Stimulated activated CD4-positive, alpha-beta T cell treated with anti-CD3 and anti-CD28 coated beads, Interleukin-1b, Interleukin-23, amount 100 ng/mL, for 24 hours (primary cell): ENCODE measurements at places on chromosomes 4 and X.
A peak's percentile ranks its signal among the peaks of the same experiment; 100 is the strongest.

- DNase-seq: peak; percentile 46
These were observed 177.9 kb downstream of the AFAP1 start for GRCh38 chr4:7761720-7762119.

DNA sequence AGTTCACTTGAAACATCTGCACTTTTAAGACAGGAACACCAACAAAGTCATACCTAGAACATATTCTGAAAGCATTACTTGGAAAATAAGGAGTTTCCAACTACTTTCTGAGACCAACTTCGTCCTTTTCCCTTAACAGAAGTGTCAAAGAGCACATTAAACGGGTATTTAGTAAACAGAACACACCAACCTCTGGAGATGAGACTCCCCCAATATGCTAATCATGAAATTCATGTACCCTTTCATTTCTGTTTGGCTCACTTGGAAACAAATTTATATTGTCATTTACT, 69.2 kb downstream of the NOCT start:
- no peak for DNase-seq

GRCh38 chrX:138745196-138745595, 33.7 kb upstream of the FGF13 start:
- DNase-seq: no peak

DNA sequence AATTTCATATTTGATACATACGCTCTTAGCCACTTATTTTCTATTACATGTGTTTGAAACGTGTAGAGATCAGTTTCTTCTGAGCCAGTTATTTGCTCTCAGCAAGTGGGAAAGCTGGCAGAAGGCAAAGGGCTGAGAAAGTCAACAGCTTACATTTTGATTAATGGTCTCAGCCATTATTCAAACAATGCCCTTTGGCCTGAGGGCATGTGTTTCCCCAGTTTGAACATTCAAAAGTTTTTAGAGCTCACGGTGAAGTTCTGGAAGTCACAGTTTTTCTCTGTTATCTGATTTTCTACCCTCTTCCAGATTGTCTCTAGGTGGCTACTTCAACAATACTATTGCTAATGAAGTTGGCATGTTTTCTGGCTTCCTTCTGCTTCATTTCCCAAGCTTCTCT, 591.8 kb upstream of the CPEB2 start:
- no peak for DNase-seq

DNA sequence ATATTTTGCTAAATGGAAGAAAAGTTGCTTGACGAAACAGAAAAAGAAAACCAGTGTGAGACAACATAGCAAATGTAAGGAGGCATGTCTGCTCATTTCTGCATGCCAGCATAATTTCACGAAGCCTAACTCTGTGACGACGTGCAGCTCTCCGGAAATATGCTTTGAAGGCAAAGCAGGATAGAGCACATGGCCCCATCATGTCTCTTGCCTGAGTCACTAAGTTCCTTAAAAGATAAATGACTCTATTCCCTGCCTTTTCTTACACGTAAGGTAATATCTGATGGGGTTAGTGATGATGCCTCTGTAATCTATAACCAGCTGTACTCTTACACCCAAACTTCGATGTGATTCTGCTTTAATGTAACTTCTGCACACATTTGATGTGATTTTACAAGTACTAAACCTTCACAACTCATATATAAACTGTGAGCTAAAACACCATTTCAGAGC, 64.5 kb downstream of the ANXA3 start:
- no peak for DNase-seq

DNA sequence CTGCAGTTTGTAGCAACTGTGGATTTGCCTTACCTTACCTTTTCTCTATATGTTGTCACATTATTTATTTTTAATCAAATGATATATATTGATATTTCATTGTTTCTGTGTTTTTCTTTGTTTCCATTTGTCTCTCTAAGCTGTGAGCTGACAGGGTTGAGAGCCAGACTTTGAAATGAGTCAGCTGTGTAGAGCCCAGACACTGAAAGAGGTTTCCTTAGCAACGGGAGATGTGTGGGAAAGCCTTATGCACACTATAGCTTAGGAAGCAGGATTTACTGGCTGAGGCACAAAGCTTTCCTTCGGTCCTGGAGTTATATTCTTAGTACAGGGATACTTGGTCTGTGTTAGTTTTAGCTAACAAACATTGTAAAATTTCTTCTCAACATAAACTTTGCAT, 192.2 kb downstream of the FGF13 start:
- DNase-seq: no peak

DNA sequence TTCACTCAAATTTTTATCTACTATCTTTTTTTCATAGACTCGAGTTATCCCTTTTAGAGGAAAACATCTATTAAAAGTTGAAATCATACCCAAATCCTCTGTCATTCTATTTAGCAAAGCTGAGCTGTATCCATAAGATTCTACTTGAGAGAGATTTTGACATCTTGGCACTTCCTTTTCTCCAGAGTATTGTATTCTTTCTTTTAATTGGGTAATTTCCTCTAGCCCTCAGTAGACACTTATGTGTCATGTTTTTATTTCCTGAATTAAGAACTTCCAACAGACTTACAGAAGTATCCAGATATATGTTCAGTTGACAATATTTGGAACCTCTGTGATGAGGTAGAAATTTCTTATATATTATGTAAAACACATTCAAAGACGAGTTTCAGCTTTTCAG, 201.6 kb upstream of the NR3C2 start:
- DNase-seq: no peak

GRCh38 chr4:147782087-147782781, 50.3 kb downstream of the ARHGAP10 start:
- no peak for DNase-seq

GRCh38 chr4:53730031-53730805, 138.9 kb upstream of the LNX1 start:
- no peak for DNase-seq

- DNase-seq: no peak
These were observed 63.4 kb downstream of the HTRA3 start for GRCh38 chr4:8332891-8333331.

DNA sequence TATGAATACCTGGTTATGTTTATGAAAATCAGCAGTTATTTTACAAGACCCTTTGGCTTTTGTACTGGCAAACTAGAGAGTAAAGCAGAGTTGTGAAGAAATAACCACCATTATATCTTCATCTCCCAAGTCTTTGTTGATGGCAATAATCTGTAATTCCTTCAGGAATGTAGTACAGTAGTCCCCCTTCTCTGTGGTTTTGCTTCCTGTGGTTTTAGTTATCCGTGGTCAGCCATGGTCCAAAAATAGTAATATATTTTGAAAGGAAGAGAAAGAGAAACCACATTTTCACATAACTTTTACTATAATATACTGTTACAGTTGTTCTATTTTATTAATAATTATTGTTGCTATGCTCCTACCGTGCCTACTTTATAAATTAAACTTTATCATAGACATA, 27.8 kb downstream of the BANK1 start:
- no peak for DNase-seq

DNA sequence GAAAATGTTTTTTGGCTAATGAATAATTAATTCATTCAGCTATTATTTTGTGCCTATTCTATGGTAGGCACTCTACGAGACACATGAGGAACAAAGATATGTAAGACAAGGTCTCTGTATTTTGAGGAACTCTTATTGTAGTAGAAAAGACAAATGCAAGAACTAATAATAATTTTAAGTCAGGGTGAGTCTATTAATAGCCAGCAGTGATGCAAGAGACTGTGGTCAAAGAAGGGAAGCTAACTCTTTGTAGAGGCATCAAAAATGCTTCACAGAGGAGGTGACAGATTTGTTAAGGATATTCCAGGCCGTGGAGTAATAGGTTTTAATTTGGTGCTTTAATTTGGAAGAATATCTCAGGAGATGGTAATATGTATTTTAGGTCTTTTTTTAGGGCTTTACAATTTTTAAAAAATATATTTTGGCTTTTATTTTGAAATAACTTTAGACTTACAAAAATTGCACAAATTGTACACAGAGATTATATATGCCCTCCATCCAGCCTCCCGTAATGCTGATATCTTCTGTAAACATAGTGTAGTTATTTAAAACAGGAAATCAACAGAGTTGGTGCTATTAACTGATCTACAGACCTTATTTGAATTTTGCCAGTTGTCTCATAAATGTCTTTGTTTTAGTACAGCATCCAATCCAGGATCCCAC, 48.1 kb downstream of the DCLK2 start:
- DNase-seq: no peak

- no peak for DNase-seq
These were observed 29.8 kb upstream of the STOX2 start for GRCh38 chr4:183875251-183875825.

DNA sequence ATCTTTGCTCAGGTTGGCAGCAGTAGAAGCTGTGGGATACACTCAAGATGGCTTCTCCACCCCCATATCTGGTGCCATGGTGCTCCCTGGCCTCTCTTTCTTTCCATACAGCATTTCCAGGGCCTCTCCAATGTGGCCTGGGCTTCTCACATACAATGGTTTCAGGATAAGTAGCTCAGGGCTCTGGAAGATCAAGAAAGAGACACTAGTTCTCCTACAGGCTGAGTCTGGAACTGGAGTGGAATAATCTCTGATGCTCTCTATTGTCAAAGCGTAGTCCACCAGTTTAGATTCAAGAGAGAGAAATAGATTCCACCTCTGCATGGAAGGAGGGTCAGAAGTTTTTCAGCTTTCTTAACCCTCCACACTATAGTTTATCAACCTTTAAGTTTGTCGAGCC, 138.2 kb upstream of the AADAT start:
- no peak for DNase-seq

DNA sequence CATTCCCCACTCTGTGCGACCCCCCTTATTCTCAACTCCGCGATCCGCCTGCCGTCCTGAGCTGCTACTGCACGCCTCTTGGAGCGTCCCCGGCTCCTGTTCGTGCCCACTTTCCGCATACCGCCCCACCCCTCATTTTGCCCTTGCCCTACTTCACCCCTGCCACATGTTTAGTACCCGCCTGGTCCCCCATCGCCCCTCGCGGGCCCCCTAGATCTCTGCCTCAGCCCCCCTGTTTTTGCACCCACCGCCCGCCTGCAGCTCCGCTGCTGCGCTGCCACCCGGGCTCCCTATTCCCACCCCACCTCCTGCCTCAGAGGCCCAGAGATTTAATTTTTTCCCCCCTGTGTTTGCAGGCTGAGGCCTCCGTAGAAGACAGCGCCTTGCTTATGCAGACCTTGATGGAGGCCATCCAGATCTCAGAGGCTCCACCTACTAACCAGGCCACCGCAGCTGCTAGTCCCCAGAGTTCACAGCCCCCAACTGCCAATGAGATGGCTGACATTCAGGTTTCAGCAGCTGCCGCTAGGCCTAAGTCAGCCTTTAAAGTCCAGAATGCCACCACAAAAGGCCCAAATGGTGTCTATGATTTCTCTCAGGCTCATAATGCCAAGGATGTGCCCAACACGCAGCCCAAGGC, 1.4 kb downstream of the MAGED1 start:
- DNase-seq: no peak

DNA sequence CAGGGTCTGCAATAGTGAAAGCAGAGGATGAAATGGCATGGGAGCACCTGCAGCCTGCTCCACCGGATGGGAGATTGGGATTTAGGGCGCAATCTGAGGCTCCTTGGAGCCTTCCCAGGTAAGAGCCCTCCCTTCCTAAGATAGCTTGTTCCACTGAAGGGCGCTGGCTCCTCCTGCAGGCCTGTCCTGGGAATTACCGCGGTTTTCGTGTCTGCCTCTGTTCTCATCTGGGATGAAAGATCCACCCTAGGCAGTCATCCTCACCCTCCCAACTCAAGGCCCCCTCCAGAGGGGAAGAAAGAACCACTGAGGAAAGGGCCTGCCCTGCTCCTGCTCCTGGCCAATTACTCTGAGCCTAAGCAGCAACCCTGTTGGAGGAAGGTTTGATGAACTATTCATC, 547.5 kb downstream of the SMARCA1 start:
- DNase-seq: no peak

DNA sequence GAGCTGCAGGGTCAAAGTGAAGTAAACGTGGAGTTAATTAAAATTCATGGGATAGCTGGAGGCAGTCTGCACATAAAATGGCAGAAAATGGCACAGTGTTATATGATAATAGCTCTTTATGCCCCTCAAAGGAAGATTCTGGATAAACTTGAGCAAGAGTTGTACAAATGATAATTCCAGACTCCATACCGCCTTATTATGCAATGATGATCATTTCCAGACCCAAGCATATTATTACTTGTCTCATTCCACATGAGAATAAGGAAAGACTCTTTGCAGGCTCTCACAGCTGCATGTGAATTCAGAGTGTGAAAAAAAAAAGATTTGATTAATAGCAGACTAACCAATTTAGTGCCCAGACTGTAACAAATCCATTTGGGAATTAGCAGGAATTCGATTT, 105.4 kb downstream of the STK32B start:
- no peak for DNase-seq

- no peak for DNase-seq
These were observed 711.3 kb upstream of the AMOT start for GRCh38 chrX:113551919-113552318.

- DNase-seq: no peak
These were observed 834 bp downstream of the PNCK start for GRCh38 chrX:153672531-153673427.

GRCh38 chr4:46274717-46275116, 115.2 kb downstream of the GABRA2 start:
- no peak for DNase-seq

DNA sequence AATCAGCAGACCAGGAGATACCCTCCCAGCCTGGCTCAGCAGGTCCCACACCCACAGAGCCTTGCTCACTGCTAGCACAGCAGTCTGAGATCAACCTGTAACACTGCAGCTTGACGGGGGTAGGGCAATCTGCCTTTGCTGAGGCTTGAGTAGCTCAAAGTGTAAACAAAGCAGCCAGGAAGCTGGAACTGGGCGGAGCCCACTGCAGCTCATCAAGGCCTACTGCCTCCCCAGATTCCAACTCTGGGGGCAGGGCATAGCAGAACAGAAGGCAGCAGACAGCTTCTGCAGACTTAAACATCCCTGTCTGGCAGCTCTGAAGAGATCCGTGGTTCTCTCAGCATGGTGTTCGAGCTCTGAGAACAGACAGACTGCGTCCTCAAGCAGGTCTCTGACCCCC, 15.1 kb upstream of the GABRA2 start:
- DNase-seq: no peak

GRCh38 chr4:77310931-77311330, 153.9 kb downstream of the CCNG2 start:
- no peak for DNase-seq

GRCh38 chr4:73252001-73252400, 6.6 kb downstream of the ANKRD17 start:
- DNase-seq: no peak

DNA sequence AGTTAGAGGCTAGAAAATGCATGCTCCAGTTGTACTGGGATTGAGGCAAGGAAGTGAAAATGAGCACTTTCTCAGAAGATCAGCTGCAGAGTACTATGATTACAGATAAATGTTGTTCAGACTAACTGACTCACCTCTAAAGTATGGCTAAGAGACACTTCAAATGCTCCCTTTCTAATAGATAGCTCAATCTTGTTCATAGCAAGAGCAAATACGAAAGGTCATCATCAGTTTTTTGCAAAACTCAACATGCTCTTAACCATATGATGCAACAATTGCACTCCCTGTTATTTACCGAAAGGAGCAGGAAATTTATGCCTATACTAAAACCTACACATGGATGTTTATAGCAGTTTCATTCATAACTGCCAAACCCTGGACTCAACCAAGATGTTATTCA, 838.4 kb upstream of the INTU start:
- DNase-seq: no peak

GRCh38 chr4:4852591-4853362, 6.7 kb upstream of the MSX1 start:
- DNase-seq: no peak
